Stimulated activated CD4-positive, alpha-beta T cell treated with anti-CD3 and anti-CD28 coated beads, Interleukin-1b, Interleukin-23, amount 100 ng/mL, for 1 hour (primary cell): ENCODE measurements at places on chromosomes 3 and 15.

- no peak for DNase-seq
Measured at GRCh38 chr3:38811822-38812221, 4.2 kb downstream of the SCN10A start.

- no peak for DNase-seq
Measured at GRCh38 chr3:139933766-139934165, 1.2 kb upstream of the CLSTN2 start.

DNA sequence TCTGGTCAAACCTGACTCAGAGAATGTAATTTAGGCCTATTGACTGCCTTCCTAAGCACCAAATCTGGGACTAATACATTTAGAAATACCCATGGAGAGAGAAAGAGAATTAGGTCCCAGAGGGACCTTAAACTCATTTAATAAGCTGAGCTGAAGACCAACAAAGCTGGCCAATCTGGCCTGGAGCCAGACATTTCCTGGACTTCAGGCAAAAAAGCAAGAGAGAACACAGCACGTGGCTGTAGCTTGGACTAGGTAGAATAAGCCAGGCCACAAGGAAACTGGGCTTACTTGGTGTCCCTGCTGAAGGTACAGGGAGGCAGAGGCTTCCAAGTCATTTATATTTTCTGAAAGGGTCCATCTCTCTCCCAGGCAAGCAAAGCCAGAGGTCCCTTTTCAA lies 88.1 kb downstream of the RTP4 start:
- DNase-seq: no peak

DNA sequence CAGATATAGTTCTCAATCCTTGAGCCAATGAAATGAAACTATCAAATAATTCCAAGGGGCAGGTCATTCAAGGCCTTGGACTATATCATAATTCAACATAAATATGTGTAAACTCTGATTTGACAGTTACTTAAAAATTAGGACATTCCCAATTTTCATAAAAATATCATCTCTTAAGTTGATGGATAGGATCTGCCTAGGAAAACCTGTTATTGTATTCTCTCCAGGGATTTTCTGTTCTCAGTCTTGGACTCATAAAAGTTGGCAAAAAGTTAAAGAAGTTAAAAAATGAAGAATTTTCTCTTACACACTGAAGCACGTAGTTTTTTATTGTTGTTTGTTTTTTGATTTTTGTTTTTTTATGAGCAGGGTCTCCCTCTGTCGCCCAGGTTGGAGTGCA lies 109.0 kb downstream of the TP63 start:
- DNase-seq: no peak

DNA sequence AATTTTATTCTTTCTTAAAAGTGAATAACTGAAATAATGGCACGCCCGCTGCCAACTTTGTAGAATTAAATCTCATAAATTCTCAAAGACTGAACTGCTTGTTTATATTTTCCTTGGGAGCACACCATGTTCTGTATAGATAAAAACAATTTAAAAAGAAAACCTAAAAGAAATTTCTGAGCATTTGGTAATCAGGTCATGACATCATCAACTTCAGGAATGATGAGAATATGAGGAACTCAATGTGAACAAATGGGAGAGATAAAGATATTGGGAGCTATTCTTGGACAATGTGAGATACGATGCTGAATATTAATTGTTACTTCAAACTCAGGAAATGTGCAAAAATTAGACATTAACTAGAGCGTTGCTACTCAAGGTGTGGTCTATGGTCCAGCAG lies 10.0 kb upstream of the VGLL3 start:
- DNase-seq: no peak

DNA sequence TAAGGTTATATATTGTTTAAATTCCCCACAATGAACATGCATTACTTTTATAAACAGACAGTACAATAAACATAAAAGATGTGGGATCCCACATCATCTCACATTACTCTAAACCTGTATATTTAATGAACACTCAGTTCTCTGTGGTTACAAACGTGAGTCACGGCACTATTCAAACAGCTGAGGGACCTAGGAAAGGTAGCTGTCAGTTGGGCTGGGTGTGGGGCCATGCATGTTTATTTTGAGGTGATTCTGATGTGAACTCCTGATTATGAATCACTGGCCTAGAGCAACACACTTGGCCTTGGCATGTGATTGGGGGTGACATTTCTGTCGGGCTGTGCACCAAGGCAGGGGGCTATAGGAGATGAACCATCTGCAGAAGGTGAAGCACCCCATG lies 147.6 kb upstream of the HACD2 start:
- no peak for DNase-seq

GRCh38 chr15:88661041-88661700 lies 22.4 kb downstream of the ISG20 start:
- no peak for DNase-seq

DNA sequence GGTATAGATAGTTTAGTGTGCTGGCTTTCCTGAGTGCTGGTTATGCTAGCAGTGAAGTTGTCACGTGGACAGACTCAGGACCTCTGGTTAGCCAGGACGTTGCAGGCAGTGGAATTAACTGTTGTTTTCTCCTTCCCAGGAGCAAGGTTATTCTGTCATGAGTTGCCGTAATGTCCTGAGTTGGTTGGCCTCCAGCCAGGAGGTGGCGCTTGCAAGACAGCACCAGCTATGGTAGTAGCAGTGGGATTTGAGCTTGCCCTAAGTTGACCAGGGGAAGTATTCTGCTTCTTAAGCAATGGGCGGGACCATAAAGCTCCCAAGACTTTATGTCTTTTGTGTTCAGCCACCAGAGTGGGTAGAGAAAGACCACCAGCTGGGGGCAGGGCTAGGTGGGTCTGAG lies 240.7 kb upstream of the DNAJC19 start:
- DNase-seq: no peak

DNA sequence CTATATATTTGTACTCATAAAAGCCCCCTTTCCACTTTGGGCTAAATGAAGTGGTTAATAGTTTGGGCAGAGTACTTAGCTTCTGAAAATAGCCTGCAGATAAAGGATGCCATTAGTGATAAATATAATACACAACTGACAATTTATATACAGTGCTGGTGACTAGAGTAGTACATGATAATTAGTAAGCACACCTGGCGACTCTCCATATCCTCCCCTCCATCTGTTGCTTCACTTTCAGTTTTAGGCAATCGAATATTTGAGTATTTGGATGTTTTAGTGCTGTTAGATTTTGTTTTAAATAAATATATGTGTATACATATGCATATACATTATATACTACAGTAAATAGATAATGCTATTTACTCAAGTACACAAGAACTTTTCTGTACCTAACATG lies 35.9 kb upstream of the CHMP2B start:
- no peak for DNase-seq

GRCh38 chr3:122052968-122053367 lies 2.2 kb upstream of the CD86 start:
- no peak for DNase-seq

DNA sequence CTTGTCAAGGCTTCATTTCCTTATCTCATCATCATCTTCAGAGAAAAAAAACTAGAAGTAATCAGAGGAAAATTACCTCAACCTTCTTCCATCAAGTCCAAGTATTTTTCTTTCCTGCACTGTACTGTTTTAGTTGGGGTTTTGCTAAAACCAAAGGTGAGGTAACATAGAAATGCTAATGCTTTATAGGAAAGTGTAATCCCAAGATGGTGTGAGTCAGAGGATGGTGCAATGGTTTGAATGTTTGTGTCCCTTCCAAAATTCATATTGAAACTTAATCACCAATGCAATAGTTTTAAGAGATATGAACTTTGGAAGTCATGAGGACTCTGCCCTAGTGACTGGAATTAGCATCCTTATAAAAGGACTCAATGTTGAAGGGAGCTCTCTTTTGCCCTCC lies 79.5 kb downstream of the KBTBD8 start:
- no peak for DNase-seq

- DNase-seq: no peak
Measured at GRCh38 chr3:170033489-170033888, 4.3 kb upstream of the GPR160 start.

- no peak for DNase-seq
Measured at GRCh38 chr3:33758864-33759263, 39.6 kb upstream of the PDCD6IP start.

GRCh38 chr3:124410471-124410870 lies 319.8 kb upstream of the UMPS start:
- no peak for DNase-seq

DNA sequence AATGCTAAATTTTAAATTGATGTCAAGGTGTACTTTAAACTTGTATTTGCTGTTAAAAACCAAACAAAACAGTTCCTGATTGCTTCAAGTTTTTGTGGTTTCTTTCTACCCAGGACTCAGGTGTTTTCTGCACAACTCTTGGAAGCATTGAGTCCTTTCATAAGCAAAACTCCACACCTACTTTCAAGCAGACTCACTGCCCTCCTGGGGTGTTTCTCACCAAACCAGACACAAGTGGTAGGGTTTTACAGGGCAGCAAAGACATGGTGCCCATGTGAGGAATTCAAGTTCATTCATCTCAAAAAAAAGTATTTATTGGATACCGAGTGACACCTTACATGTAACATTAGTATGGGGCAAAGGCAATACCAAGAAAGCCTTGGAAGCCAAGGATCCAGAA lies 146.7 kb upstream of the BNIP2 start:
- no peak for DNase-seq

- DNase-seq: no peak
Measured at GRCh38 chr15:39455471-39455991, 125.3 kb upstream of the THBS1 start.
